Activated CD4-positive, alpha-beta T cell treated with anti-CD3 and anti-CD28 coated beads, Interleukin-2, Interleukin-4, amounts not matched to agents 100 ng/mL and 50 ng/mL, durations not matched to agents 16 hours and 8 hours (primary cell): ENCODE measurements at places on chromosomes 3 and 15.

DNA sequence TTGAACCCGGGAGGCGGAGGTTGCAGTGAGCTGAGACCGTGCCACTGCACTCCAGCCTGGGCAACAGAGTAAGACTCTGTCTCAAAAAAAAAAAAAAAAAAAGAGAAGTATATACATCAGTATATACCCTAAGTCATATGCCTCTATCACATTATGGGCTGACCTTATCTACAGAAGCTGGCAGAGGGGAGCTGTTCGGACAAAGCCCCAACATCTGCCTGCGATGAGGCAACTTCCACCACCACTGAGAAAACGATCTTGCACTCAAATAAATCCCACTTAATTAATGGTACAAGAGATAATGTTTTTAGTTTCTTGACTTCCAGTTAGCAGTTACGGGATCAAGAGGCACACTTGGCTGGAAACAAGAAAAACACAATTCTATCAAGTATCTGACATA lies 2.2 kb downstream of the GLT8D1 start:
- no peak for DNase-seq

GRCh38 chr15:77033417-77033728 lies 37.5 kb downstream of the TSPAN3 start:
- no peak for DNase-seq

DNA sequence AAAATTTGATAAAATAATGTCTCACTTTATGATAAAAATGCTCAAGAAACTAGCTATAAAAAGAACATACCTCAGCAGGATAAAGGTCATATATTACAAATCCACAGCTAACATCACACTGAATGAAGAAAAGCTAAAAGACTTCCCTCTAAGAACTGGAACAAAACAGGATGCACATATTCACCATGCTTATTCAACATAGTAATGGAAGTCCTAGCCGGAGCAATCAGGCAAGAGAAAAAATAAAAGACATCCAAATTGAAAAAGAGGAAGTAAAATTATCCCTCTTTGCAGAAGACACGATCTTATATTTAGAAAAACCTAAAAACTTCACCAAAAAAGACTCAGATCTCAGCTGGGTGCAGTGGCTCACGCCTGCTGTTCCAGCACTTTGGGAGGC lies 34.0 kb downstream of the SENP7 start:
- DNase-seq = no peak

- no peak for DNase-seq
These were observed 28.7 kb downstream of the ATP13A3 start for GRCh38 chr3:194458131-194458530.

GRCh38 chr3:9754678-9755077 lies 4.9 kb downstream of the OGG1 start:
- DNase-seq = no peak

DNA sequence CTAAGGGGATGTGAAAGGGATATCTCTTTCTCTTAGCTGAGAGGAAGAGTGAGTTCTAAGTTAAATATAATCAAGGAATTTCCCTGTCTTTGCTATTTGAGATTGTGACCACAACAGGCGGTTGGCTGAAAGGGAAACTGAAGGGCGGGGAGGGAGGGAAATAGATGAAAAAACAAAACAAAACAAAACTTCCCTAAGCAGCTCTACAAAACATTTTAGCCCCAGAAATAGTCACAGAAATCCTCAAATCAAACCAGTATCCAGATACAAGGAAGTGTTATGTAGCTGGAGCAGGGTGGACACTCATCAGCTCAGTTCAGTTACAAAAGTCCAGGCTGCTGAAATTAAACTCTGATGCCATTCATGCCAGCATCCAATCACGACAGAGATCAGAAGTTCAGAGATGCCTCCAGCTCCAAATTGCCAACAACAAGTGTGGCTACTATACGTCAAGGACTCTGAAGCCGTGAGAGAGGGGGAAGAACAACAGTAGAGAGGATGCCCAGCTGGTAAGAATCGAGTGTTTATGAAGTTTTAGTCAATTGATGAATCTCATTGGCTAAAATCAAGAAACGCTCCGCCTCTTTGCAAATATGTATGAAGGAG lies 319 bp upstream of the TP63 start:
- no peak for DNase-seq

DNA sequence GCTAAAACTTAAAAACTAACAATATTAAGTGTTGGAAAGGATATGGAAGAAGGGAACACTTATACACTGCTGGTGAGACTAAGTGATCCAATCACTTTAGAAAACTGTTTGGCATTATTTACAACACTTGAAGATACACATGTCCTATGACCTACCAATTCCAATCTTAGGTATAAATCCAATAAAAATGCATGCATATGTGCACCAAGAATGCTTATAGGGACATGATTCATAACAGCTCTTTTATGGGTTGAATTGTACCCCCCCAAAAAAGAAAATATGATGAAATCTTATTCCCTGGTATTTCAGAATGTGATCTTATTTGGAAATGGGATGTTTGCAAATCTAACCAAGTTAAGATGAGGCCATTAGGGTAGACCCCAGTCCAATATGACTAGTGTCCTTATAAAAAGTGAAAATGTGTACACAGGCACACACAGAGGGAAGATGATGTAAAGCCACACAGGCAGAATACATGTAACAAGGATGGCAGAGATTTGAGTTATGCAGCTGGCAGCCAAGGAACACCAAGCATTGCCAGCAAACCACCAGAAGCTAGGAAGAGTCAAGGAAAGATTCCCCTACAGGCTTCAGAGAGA lies 15.3 kb downstream of the CCR8 start:
- DNase-seq = no peak

GRCh38 chr3:56976651-56977560 lies 83.6 kb upstream of the SPATA12 start:
- no peak for DNase-seq

GRCh38 chr15:71752604-71753289 lies 57.6 kb upstream of the NR2E3 start:
- DNase-seq = peak; percentile 38
